Spinal cord (tissue), 10 donors: ENCODE measurements at places on chromosomes 13 and 19. TPM values are rescaled to one million over a fixed set of nuclear protein-coding genes. Genes with fewer than 3 reads are reported as not detected.

GRCh38 chr13:78759704-78760103 lies 100.7 kb upstream of the OBI1 start:
- DNase-seq: no peak

- DNase-seq: no peak
Measured at GRCh38 chr19:51546107-51546649, 14.7 kb upstream of the SIGLEC6 start.

GRCh38 chr13:21326155-21327031 lies 132.7 kb downstream of the ZDHHC20 start:
- no peak for DNase-seq

The SULT2A1 gene
- polyA plus RNA-seq: not detected

GRCh38 chr19:16076958-16077611 lies 790 bp downstream of the TPM4 start:
- DNase-seq: no peak

The DHDH gene
- polyA plus RNA-seq: 2.7 TPM

DNA sequence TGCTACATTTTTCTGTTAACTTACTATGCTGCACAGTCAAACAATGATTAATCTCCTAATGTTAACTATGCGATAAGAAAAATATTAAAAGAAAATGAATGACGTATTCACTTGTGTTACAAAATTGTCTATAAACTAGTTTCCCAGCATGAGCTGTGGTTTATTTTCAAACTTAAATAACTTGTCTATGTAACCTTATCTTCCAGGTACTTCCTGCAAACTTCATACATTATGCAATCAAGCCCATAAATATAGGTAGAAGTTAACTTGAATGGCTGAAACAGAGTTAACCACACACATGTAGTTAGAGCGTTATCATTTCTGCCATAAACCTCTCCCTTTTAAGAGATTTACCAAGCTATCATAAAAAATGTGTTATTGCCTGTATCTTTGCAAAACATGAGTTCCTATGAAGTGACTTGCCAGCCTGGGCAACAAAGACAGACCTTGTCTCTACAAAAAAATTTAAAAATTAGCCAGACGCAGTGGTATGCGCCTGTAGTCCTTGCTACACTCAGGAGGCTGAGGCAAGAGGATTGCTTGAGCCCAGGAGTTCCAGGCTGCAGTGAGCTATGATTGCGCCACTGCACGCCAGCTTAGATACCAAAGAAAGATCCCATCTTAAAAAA lies 17.7 kb upstream of the KLF5 start:
- DNase-seq: no peak

GRCh38 chr13:49098198-49098597 lies 121.9 kb upstream of the MLNR start:
- DNase-seq: no peak

DNA sequence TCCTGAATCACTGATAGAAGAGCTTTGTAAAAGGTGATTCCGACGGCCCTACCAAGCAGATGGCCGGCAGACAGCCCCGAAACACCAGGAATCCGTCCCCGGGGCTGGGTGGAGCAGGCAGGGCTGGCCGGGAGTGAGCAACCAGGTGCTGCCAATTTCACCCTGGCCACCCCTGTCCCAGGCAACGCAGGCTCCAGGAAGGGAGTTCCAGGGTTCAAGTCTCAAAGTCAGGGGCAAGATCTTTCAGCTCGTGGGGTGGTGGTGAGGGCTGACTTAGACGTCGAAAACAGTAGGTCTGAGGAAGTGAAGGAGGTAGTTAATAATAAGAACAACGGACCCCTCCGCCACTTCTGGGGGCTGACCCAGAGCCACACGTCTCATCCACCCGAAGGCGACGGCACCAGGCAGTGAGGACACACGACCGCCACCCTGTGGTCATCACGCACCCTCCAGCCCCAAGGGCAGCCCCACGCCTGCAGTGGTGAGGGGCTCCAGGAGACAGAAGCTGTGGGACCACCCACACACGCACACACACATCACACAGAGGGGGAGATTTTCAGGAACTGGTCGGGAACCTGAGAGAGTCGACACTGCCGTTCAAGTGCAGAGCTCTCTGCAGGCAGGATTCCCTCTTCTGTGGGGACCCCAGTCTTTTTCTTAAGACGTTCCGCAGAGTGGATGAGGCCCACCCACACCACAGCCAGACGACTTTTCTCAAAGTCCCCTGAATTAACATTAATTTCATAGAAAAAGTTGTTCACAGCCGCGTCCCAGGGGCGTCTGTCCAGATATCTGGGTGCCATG lies 67.2 kb downstream of the SPACA7 start:
- DNase-seq: peak; percentile 67

DNA sequence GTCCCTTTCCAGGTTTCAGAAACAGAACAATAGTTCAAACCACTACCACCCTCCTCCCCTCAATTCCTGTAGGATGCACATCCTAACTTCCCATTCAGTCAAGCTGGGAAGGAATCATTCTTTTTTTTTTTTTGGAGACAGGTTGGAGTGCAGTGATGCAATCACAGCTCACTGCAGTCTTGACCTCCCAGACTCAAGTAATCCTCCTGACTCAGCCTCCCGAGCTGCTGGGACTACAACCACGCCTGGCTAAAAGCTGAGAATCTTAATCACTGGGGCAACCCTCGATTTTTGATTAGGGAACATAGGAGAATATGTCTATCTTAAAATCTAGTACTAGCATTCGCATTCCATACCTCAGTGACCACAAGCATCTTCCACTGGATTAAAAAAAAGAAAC lies 146.2 kb downstream of the ABCC4 start:
- DNase-seq: no peak

DNA sequence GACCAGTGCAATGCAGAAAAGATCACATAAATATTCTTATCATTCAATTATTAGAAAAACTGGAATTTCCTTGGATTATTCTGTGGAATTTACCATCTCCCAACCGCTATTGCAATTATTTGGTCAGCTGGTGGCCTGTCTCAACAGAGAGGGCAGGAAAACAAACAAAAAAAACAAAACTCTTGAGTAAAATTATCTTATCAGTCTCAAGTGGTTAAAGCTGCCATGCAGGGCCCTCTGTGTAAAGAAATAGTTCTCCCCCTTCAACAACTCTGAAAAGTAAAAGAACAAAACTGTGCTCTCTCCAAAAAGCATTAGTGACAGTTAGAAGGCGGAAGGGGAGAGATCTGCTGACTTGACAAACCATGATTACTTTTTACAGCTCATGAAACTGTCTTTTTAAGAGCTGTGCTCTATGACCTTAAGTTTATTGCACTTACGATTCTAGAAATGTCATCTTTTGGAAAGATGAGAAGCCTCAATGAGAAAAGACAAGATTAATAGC lies 152.3 kb downstream of the DLEU7 start:
- no peak for DNase-seq
